Metanephros (tissue), 2 donors: ENCODE measurements at places on chromosomes 5 and 9. TPM values are rescaled to one million over a fixed set of nuclear protein-coding genes. Genes with fewer than 3 reads are reported as not detected.

Gene LSM11
- total RNA-seq = 6.9 TPM

Gene PRSS3
- total RNA-seq = 0.64 TPM

Gene RECK
- 17.9 TPM for total RNA-seq

Gene ARL14EPL
- not detected for total RNA-seq

Gene SOX30
- 0.06 TPM for total RNA-seq

Gene NUDT12
- total RNA-seq = 15.6 TPM

Gene ASPN
- 33.7 TPM for total RNA-seq

Gene FOXD4L5
- total RNA-seq = 0.06 TPM

Gene DAP
- 50.1 TPM for total RNA-seq

Gene NUTM2F
- not detected for total RNA-seq

Gene TAF11L10
- total RNA-seq = not detected

Gene ADRA1B
- total RNA-seq = 1.5 TPM

Gene ADAMTSL2
- 8.9 TPM for total RNA-seq

Gene SHOC1
- total RNA-seq = 1.2 TPM

Gene TAF11L2
- total RNA-seq = 0.41 TPM

Gene MAMDC2
- total RNA-seq = 5.7 TPM

Gene PCDHGA8
- total RNA-seq = 6.2 TPM

Gene ZDHHC11
- 14.9 TPM for total RNA-seq

Gene OR1J2
- not detected for total RNA-seq

Gene AGXT2
- 25.9 TPM for total RNA-seq

Gene IRX2
- total RNA-seq = 19.0 TPM

Gene PCDHA10
- total RNA-seq = 1.2 TPM

Gene CARTPT
- 0.23 TPM for total RNA-seq
